NCI-H1694 (cell line): ENCODE measurements at places on chromosomes 3 and 15.

DNA sequence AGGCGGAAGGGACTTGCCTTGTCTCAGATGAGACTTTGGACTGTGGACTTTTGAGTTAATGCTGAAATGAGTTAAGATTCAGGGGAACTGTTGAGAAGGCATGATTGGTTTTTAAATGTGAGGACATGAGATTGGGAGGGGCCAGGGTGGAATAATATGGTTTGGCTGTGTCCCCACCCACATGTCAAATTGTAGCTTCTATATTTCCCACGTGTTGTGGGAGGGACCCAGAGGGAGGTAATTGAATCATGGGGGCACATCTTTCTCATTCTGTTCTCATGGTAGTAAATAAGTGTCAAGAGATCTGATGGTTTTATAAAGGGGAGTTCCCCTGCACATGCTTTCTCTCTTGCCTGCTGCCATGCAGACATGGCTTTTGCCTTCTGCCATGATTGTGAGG lies 89.2 kb downstream of the CGGBP1 start:
- DNase-seq: no peak

DNA sequence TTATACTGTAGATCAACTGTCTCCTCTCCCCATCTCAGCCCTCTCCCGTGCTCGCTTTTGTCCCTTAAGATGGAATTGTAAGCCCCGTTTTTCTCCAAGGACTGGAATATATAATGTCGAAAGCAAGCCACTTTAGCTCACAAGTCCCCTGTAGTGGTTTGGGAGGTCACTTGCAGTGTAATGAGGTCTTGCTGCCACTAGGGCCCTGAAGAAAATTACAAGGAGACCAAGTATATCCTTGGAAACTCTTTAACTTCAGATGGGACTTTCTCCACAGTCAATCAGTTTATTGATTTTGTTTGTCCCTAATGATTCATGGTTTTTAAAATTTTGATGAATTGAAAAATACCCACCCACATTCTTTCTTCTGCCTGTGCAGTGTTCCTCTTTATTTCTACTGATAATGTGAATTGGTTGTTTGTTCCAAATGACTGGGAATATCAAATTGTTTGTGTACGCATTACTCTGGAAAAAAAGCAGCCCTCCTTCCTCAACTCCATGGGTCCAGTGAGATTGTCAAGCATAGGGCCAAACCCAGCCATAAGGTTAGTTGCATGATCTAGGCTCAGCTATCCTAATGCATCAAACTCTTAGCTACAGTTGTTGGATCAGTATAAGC lies 294.8 kb downstream of the MCTP2 start:
- no peak for DNase-seq

DNA sequence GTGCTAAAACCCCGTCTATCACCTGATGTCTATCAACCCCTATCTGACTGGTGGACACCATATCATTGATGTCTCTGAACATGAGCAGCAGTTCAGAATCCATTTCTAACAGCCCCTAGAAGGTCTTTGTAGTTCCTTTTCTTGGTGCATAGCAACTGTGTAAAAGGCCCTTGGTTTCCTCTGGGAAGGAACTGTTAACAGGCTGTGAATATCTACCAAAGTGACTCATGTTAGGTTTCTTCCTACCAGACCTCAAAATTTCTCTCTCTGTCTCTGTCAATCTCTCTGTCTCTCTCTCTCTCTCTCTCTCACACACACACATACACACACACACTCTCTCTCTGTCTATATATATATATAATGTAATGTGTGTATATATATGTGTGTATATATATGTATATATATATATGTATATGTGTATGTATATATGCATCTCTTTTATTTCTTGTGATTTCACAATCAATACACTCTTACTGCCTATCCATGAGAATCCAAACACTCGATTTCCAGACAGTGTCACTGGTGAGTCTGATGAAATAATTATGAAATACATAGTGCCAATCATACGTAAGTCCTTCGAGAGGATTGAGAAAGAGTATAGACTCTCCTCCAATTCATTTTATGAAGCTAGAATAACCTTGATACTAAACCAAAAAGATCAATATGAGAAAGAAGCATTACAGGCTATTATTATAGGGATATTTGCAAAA lies 335.9 kb upstream of the SLCO3A1 start:
- no peak for DNase-seq

DNA sequence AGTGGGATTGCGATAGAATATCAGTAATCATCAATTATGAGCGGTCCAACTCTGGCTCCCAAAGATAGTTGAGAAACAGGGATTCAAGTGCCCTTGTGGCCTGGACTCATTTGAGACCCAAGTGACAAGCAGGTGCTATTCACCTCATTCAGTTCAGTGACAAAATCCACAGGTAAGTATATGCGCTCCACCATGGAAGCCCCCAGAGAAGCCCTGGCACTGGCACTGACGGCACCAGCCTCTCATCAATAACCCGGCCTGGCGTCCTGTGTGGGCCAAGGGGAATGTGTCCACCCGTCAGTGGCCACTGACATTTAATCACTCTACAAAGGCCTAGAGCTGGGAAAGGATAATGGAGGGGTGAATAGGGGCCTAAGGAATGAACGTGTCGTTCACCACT lies 117.2 kb downstream of the ADCY5 start:
- DNase-seq: no peak

- DNase-seq: no peak
Observed at GRCh38 chr15:87986776-87987175, 269.8 kb downstream of the NTRK3 start.

GRCh38 chr15:66864871-66865281 lies 162.8 kb downstream of the SMAD6 start:
- no peak for DNase-seq

DNA sequence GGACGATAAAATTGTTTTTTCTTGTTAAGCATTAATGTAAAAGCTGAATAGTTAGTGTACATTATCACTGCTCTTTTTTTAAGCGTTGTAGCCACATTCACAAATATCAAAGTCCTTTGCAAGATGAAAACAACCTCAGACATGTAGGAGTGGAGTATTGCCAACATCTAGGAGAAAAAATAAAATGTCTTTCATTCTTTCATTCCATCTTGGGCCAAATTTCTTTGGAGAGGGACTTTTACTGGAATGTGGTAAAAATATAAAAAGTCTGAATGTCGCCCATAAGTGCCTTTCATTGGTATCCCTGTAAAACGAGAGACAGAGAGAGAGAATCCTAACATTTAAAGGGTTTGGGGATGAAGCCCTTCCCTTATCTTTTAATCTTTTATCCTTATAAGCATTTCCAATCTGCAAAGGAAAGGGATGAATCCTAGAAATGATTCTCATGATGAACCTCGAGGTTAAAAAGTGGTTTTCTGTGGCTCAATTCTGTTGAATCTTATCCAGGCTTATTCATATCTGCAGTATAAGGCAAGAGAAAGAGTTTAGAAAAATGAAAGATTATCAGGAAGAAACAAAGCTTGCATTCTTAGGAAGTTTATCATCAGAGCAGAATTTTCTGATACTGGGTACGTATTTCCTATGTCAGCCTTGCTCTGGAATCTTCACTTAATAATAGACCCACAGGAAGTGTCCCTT lies 1031.7 kb downstream of the MCTP2 start:
- no peak for DNase-seq

- DNase-seq: no peak
Observed at GRCh38 chr3:11826628-11827265, 19.9 kb downstream of the TAMM41 start.

DNA sequence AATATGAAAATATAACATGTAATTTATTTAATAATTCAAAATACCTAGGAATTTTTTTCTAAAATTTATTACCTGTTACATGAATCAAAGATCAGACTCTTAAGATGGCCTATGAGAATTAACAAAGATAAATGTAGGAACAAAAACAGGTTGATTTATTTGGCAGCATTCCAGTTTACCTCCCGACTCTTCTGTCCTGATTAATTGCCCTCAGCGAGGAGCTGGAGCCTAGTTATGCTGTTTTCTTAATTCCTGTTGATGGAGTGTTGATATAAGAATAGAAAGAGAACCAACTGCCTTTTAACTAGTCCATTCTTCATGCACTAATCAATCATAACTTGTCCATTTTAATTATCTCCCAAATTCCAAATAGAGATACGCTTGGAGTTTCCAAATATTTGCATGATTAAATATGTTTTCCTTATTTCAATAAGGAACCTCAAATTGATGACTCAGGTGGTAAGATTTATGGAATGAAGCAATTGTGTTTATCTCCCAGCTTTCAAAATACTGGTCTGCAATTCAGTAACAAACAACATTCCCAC lies 10.6 kb upstream of the CPB1 start:
- no peak for DNase-seq

DNA sequence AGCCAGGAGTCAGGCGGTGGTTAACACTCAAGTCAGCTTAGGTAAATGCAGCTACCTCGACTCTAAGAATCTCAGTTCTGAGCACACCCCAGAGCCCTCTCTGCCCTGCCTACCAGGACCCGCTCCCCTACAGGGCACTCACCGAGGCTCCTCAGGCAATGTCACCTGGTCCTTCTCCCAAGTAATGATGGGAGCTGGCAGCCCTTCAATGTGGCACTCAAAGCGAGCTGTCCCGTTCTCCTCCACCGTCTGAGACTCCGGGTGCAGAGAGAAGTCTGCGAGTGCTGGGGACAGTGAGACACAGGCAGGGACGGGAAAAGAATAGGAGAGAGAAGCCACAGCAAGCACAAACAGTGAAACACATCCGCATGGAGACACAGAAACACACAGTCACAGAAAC lies 12.7 kb downstream of the IGDCC4 start:
- DNase-seq: no peak

DNA sequence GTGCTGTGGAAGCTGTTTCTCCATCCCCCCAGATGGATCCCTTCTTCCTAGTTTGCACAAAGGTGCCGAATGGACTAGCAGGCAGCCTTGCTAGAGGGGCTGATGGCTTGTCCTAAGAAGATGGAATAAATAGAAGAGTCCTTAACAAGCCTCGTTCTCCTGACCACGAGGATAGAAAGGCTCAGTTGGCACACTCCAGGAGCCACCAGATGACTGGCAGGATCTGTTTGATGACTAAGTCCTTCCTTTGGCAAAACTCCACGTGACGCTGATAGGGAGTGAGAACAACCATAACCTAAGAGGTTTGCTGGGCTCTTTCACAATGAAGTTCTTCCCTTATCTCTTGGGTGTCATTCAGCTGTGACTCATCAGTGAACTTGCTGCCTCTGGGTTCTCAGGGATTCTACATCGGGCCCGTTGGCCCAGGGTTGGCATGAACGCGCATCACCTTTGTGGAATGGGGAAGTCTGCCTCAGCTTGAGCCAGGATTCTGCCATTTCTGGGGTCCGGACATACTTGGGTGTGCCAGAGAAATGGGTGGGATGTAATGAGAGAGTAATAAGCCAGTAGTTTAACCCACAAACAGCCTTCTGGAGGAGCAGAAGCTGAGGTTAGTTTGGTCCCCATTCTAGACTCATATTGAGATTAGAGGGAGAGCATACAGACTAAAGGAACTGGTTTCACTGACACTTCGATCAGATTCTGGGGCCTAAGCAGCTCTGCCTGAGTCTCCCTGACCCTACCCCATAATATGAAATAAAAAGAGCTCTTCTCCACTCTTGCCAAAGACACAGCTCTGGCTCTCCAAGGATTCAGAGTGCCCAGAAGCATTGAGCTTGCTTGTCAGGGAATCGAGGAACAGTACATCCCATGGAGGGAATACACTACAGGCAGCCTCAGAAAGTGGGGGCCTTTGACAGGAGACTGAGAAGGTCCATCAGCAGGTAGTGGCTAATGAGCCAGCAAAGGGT lies 2.0 kb upstream of the MELTF start:
- DNase-seq: no peak

DNA sequence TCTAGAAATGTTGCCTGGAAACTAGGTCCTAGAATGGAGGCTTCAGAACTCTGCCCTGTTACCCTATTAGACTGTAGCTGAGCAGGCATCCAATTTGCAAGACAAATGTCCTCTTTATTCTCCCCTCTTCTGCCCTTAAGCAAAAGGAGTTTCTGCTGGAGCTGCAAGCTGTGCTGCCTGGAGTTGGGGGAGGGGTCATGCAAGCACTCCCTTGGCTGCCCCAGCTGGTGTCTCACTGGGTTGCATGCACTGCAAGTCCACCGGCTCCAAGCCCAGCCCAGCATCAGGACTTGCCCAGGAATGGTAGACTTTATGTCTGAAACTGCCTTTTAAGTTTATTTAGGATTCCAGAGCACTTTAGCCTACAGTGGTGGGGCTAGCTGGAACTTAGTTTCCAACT lies 15.7 kb upstream of the RBP2 start:
- DNase-seq: no peak

DNA sequence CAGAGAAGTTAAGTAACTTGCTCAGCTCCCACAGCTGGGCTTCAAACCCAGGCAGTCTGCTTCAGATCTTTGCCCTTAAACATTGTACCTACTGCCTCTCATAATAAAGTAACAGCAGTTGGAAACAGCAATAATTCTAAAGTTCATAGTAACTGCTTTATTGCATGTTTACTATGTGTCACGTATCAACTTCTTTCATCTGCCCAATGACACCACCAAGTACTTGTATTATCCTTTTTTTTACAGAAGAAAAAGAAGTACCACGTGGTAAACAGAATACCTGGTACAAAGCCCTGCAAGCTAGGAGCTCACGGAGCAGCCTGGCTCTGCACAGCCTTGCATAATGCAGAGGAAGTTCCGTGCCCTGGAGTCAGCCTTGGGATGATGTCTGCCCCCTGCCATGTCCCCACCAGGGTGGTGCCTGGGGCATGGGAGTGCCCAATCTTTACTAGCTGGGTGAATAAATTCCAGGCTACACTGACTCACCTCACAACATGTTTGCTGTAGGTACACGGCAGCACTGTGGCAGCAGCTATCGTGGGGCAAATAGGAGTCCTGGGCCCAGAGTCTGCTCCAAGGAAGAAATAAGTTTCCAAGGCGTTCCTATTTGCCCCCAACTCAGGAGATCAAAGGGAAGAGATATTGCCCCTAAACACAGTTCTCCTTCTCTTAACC lies 77.2 kb downstream of the LDHAL6B start:
- no peak for DNase-seq

GRCh38 chr3:39408493-39409372 lies 2.2 kb downstream of the RPSA start:
- no peak for DNase-seq

DNA sequence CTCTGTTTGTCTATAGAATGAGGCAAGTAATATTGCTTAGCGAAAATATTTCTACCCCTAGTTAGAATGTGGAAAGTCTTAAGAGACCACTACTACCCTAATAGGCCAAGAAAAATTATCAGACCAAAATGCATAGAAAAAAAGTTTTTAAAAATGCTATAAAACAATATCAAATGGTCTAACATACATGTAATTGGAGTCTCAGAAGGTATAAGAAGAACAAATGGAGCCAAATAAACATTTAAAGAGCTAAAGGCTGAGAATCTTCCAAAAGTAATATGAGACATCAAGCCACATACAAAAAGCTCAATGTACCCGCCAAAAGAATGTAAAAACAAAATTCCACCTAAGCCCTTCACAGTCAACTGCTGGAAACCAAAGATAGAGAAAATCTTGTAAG lies 133.5 kb upstream of the GADL1 start:
- DNase-seq: no peak

GRCh38 chr3:39971559-39972031 lies 162.2 kb downstream of the MYRIP start:
- no peak for DNase-seq

GRCh38 chr15:38320181-38320580 lies 67.5 kb downstream of the SPRED1 start:
- no peak for DNase-seq
